WTC11 (cell line): ENCODE measurements at places on chromosomes 5 and 9. TPM values are rescaled to one million over a fixed set of nuclear protein-coding genes. Genes with fewer than 3 reads are reported as not detected.

GRCh38 chr5:124661317-124662141, 84.9 kb downstream of the ZNF608 start:
- no peak for DNase-seq

- peak; percentile 70 for DNase-seq
Measured at GRCh38 chr5:140925806-140926442, at the start of gene PCDHAC1. Gene PCDHAC1, plus strand, starts transcription at chr5:140926299. Its CDS starts 594 bp downstream, at chr5:140926893.

- peak; percentile 84 for DNase-seq
Measured at GRCh38 chr5:169980418-169981053, at the start of gene INSYN2B. Gene INSYN2B, minus strand, starts transcription at chr5:169980495. Its CDS starts 96,597 bp downstream, at chr5:169883898.

GRCh38 chr5:69167493-69167855, 524 bp downstream of the CCNB1 start:
- DNase-seq: no peak

TSPAN17 gene
- total RNA-seq: 45.7 to 47.8 TPM (median 46.1 TPM) in 3 replicates
